ENCODE measurements at places on chromosomes 5 and 9. TPM values are rescaled to one million over a fixed set of nuclear protein-coding genes. Genes with fewer than 3 reads are reported as not detected.
A peak's percentile ranks its signal among the peaks of the same experiment; 100 is the strongest.

The AKNA gene
- total RNA-seq, result 10.7 TPM

The FBN2 gene
- 236 TPM for total RNA-seq

The ISL1 gene
- 1.2 TPM for total RNA-seq

DNA sequence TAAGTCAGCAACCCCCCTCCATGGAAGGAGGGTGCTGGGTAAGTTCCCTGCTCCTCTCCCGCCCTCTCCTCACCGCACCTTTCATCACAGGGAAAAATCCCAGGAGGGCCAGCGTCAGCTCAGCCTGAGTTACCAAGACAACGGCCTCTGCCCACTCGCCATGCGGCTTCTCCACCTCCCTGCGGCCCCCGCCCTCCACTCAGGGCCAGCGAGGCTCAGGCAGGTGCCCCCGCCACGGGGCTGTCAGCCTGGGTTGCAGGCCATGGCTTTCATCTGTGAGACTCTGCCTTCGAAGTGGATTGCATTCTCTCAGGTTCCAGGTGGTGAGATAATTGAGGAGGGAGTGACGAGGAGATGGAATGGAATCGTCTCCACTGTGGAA is 27.2 kb upstream of the LAMC3 start:
- DNase-seq, result no peak

- no peak for DNase-seq
These were observed 247.1 kb upstream of the ANKRD55 start for GRCh38 chr5:56480078-56480704.

DNA sequence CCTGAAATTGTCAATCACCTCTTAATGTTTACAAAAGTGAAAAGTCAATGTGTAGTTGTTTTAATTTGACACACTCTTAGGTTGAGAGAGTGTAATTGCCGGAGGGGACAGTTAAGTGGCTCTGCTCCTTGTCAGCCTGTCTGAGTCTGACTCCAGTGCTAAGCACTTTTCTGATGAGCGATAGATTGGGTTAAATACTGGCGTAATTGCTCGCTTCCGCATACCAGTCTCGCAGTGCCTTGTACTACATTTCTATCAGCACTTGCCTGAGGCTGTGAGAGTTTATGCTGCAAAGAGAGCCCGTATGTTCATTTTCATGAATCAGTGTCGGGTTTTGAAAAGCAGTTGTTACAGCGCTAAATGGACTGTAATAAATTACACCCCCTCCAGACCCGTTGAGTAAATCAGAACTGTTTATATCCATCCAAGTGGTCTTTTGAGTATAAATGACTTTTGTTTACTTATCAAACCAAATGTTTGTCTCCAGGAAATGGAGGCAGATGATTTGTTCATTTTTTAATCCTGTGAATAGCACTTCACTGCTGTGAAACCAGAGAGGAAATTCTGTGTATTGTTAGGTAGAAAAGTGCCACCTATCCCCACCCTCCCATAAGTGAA is 41.0 kb upstream of the DMRT3 start:
- DNase-seq, result peak; percentile 57

GRCh38 chr5:180128671-180129261 is 57.2 kb upstream of the RNF130 start:
- no peak for DNase-seq

DNA sequence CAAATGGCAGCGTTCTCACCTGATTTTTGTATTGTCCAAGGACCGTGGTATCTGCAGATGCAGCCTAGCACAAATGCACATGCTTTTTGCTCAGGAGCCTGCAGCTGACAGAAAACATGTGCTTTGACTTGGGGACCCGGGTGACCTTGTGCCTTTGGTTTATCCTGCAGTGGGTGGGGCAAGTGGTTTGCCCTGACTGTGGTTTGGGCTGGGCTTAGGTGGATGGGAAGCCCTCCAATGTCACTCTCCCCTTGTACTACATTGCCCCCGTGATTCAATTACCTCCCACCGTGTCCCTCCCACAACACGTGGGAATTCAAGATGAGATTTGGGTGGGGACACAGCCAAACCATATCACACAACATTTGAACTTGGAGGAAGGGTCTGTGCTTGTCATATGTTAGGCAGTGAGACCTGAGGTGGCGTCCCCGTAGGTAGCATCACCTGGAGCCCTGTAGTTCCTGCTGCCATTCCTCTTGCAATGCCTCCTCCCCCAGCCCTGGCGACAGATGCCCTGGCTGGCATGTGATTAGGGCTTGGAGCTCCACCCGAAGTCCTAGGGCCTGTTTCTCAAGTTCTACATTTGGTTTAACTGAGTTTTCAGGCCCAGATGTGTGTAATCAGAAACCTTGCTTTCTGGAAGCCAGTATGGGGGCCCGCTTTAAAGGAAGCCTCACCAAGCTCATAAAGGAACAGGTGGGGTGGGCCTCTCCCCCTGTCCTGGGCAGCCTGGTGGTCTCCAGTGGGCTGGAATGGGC is 2.1 kb downstream of the ANKRD33B start:
- no peak for DNase-seq

GRCh38 chr9:88420227-88420626 is 32.0 kb downstream of the SPIN1 start:
- no peak for DNase-seq

DNA sequence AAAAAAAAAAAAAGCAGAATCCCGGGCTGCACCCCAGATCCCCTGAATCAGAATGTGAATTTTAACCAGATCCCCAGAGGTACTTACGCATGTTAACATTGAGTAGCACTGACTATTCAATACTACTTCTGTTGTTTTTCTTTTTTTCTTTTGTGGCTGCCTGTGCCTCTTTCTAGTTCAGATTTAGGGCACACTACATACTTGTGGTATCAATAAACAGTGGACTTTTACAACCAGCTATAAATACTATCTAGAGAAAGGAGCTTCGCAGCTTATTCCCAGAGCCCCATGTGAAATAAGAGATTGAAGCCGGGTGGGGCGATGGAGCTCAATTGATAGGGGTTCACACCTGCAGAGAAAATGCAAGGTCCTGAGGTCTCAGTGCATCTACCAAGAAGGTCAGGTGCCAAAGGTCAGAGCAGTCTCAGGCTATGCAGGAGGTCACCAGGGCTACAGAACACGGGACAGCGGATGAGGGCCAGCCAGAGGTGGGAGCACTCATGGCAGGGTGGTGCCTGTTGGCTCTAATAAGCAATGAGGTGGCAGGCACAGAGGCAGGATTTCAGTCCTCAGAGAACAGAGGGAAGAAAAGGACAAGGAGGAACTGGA is 22.3 kb downstream of the WWC1 start:
- DNase-seq, result no peak
